Type B pancreatic cell (in vitro differentiated cells): ENCODE measurements at places on chromosomes 5 and 9. TPM values are rescaled to one million over a fixed set of nuclear protein-coding genes. Genes with fewer than 3 reads are reported as not detected.

The NEURL1B gene
- 6.2 and 7.6 TPM in 2 replicates for total RNA-seq

The OR1J2 gene
- total RNA-seq, result not detected in 2 replicates

DNA sequence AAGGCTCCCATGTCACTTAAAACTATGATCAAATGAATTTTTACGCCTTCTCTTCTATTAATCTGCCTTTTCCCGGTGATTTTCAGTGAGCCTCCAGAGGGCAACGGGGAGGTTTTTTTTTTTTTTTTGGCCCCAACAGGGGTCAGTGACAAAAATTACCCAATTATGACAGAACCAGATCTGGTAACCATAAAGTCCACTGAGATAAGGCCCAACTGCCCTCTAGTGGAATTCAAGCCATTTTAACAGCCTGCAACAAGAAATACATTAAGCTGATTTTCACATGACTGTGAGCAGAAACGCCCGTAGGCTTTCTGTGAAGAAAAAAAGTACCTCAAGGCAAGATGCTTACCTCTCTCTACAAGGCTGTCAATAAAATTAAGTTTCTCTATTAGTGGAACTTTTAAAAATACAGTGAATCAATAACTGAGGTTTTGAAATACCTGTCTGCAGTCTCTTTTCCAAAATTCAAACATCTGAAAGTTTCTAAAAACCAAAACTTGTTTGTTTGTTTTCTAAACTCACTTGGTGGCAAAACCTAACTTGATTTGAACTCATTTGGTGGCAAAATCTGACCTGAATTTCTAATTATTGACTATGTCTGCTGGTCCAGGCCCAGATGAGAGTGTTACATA, 49.7 kb upstream of the FST start:
- no peak overlapping the region for H3K27ac ChIP-seq
- no peaks in the 10 kb centered on the region for H3K27me3 ChIP-seq
- H3K4me3 ChIP-seq, result no peak overlapping the region
- H3K4me1 ChIP-seq, result peaks cover 4% of the 10 kb centered on the region

The PRSS3 gene
- 0.86 TPM in 1 of 2 replicates, not detected in the other for total RNA-seq

The ARID3C gene
- 0.26 TPM in 1 of 2 replicates, not detected in the other for total RNA-seq

GRCh38 chr9:130263601-130264413, 1.8 kb upstream of the HMCN2 start:
- peaks cover 3% of the 10 kb centered on the region for H3K36me3 ChIP-seq
- peaks cover 87% of the 10 kb centered on the region for H3K27me3 ChIP-seq
- H3K4me3 ChIP-seq, result peak overlapping the region; percentile 69
- H3K27ac ChIP-seq, result no peak overlapping the region
- no peak for DNase-seq

The CER1 gene
- total RNA-seq, result 0.38 and 0.99 TPM in 2 replicates

The RIMOC1 gene
- 34.6 and 39.0 TPM in 2 replicates for total RNA-seq

DNA sequence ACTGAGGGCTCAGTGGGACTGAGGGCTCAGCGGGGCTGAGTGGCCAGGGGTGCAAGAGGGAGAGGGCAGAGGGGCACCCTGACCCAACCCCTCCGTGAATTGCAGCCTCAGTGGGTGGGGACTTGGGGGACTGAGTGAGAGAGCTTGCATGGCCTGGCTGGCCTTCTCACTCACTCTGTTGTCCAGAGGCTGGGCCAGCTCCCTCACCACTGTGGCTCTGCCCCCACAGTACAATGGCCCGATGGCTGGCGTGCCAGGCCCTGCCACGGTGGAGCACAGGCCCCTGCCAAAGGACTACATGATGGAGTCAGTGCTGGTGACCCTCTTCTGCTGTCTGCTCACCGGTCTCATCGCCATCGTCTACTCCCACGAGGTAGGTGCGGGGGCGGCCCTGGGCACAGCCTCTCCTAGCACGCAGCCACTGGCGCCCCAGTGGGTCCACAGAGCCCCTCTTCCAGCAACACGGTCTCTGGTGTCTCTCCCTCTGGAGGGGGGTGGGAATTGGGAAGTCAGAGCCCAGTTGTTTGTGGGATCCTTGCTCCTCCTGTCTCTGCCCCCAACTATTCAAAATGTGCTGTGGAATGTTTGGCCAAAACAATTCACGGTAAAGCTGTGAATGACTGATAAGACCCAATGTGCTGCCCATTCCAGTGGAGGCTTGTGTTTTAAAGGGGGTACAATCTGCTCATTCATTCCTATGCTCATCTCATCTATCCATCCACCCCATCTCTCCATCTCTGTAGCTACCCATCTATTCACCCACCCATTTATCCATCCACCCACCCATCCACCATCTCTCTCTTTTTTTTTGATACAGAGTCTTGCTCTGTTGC, 10.7 kb downstream of the PRRT1B start:
- DNase-seq, result no peak
- H3K36me3 ChIP-seq, result no peaks in the 10 kb centered on the region
- H3K27ac ChIP-seq, result no peak overlapping the region
- H3K4me3 ChIP-seq, result no peak overlapping the region
- H3K27me3 ChIP-seq, result peaks cover 41% of the 10 kb centered on the region
- H3K4me1 ChIP-seq, result peaks cover 5% of the 10 kb centered on the region

The NFX1 gene
- 34.1 and 36.4 TPM in 2 replicates for total RNA-seq

The CNTNAP3B gene
- 4.5 and 29.7 TPM in 2 replicates for total RNA-seq

The FEM1C gene
- total RNA-seq, result 15.3 and 15.8 TPM in 2 replicates

- no peak for DNase-seq
- H3K4me1 ChIP-seq, result peaks cover 41% of the 10 kb centered on the region
- peaks cover 43% of the 10 kb centered on the region for H3K27me3 ChIP-seq
Observed at GRCh38 chr9:132802121-132802795, 75.8 kb downstream of the AK8 start.

GRCh38 chr9:124312290-124313265, 54.8 kb downstream of the NEK6 start:
- DNase-seq, result no peak
- H3K36me3 ChIP-seq, result no peaks in the 10 kb centered on the region
- H3K4me1 ChIP-seq, result no peaks in the 10 kb centered on the region
- H3K4me3 ChIP-seq, result no peak overlapping the region
- no peak overlapping the region for H3K27ac ChIP-seq

- no peak overlapping the region for H3K4me3 ChIP-seq
- H3K27ac ChIP-seq, result no peak overlapping the region
- H3K36me3 ChIP-seq, result no peaks in the 10 kb centered on the region
- DNase-seq, result no peak
- peaks cover 4% of the 10 kb centered on the region for H3K27me3 ChIP-seq
Observed at GRCh38 chr5:40046792-40047191, 622.0 kb upstream of the DAB2 start.

GRCh38 chr9:92191801-92192200, 76.6 kb upstream of the SPTLC1 start:
- peak overlapping the region; percentile 75 for H3K27ac ChIP-seq
- H3K36me3 ChIP-seq, result no peaks in the 10 kb centered on the region
- H3K4me1 ChIP-seq, result peaks cover 10% of the 10 kb centered on the region
- H3K27me3 ChIP-seq, result no peaks in the 10 kb centered on the region
- H3K4me3 ChIP-seq, result peak overlapping the region; percentile 37

DNA sequence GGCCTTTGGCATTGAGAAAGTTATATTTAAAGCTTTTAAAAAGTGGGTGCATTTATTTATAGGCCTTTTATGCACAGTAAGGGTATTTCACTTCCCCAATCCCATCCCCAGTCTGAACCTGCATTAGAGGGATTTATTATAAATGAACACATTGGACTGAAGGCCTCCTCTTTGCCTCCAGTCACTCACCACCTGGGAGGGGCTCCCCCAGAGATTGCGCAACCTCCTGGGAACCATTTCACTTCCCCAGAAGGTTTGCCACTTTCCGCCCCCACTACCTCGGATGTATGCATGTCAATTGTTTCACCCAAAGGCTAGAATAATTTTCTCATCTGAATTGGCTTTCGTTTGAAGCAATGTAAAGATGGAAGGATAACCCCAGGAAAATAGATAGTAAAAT, 29.8 kb upstream of the VCAN start:
- no peak overlapping the region for H3K27ac ChIP-seq
- no peak for DNase-seq
- H3K4me3 ChIP-seq, result no peak overlapping the region
- peaks cover 4% of the 10 kb centered on the region for H3K36me3 ChIP-seq

- peaks cover 20% of the 10 kb centered on the region for H3K27me3 ChIP-seq
- no peaks in the 10 kb centered on the region for H3K36me3 ChIP-seq
- H3K4me3 ChIP-seq, result no peak overlapping the region
- DNase-seq, result no peak
- H3K27ac ChIP-seq, result no peak overlapping the region
- H3K4me1 ChIP-seq, result no peaks in the 10 kb centered on the region
Observed at GRCh38 chr5:88940713-88941112, 57.7 kb upstream of the MEF2C start.

GRCh38 chr5:177070536-177071191, 16.1 kb upstream of the FGFR4 start:
- H3K36me3 ChIP-seq, result peaks cover 7% of the 10 kb centered on the region
- H3K27ac ChIP-seq, result no peak overlapping the region
- no peak for DNase-seq
- H3K4me3 ChIP-seq, result no peak overlapping the region
- H3K4me1 ChIP-seq, result peaks cover 11% of the 10 kb centered on the region

DNA sequence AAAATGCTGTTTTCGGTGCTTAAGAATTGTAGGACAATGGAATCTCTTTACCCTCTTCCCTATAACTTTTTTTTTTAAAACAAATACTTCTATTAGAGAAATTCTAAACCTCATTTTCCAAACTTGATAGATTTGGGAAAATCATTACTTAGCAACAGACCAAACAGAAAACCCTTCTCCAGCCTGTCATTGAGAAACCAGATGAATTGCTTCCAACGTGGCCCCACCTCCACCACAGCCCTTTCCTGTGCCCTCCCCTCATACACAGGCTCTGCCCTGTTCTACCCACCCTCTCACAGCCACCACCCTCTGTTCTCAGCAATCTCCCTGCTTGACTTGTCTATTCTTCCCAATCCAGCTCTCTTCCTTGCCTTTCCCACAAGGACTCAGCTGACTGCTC, 221.2 kb downstream of the DMRT2 start:
- H3K27ac ChIP-seq, result no peak overlapping the region
- peaks cover 4% of the 10 kb centered on the region for H3K27me3 ChIP-seq
- no peak overlapping the region for H3K4me3 ChIP-seq
- H3K4me1 ChIP-seq, result peaks cover 9% of the 10 kb centered on the region
- H3K36me3 ChIP-seq, result no peaks in the 10 kb centered on the region
- no peak for DNase-seq

The SPATA31C1 gene
- total RNA-seq, result 0.07 TPM in 1 of 2 replicates, not detected in the other

- peaks cover 5% of the 10 kb centered on the region for H3K36me3 ChIP-seq
- no peak overlapping the region for H3K27ac ChIP-seq
- H3K4me1 ChIP-seq, result peaks cover 17% of the 10 kb centered on the region
- DNase-seq, result no peak
- H3K4me3 ChIP-seq, result no peak overlapping the region
- no peaks in the 10 kb centered on the region for H3K27me3 ChIP-seq
Observed at GRCh38 chr9:128729302-128729701, 5.4 kb upstream of the ZDHHC12 start.

DNA sequence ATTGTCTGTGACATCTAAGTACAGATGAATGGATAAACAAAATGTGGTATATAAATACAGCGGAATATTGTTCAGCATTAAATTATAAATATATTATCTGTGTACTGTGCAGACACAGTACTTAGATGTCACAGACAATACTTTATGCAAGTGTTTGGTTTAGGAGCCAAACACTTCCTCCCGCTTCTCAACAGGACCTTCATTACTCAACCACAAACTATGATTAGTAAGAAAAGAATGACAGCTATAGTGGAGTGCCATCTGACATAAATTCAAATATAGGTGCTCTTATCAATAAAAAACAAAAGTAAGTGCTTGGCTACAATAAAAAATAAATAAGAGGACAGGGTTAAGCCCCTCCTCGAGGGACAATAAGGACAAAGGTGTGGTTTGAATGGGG, 38.9 kb upstream of the STX17 start:
- DNase-seq, result no peak
- no peak overlapping the region for H3K4me3 ChIP-seq
- H3K4me1 ChIP-seq, result peaks cover 5% of the 10 kb centered on the region
- H3K36me3 ChIP-seq, result no peaks in the 10 kb centered on the region
